ENCODE measurements at places on chromosomes 3 and 15.

- DNase-seq, result no peak
Measured at GRCh38 chr3:150180334-150180733, 209.6 kb upstream of the PFN2 start.

DNA sequence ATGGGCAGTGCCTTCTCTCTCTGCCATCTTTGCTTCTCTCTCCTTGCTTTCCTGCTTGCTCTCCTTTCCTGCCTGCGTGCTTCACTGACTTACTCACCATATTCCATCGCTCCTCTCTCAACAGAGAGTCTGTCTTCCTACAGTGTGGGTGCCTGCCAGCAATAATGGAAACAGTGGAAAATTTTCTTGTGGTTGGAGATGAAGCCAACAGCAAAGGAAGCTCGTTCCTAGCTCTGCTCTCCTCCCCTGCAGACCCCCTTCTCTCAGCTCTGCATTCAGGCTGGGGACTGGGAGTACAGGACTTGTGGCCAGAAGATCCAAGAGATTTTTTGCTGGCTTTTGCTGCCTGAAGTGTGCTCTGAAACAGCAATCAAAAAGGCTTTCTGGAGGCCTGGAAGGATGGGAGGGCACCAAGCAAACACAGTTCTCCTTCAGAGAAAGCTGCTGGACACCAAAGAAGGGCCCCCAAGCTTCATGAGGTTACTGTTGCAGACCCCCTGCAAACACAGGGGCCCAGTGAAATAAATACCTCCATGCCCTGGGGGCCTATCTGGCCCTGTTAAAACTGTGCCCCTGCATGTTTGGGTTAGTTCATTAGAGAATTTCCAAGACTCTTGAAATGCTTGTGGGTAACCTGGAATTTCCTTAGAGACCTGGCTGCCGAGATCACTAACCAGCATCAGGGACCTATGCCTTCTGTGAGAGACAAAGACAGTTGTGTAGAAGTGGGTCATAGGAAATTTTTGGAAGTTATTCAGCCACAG, 149.9 kb upstream of the RASGRP1 start:
- no peak for DNase-seq

DNA sequence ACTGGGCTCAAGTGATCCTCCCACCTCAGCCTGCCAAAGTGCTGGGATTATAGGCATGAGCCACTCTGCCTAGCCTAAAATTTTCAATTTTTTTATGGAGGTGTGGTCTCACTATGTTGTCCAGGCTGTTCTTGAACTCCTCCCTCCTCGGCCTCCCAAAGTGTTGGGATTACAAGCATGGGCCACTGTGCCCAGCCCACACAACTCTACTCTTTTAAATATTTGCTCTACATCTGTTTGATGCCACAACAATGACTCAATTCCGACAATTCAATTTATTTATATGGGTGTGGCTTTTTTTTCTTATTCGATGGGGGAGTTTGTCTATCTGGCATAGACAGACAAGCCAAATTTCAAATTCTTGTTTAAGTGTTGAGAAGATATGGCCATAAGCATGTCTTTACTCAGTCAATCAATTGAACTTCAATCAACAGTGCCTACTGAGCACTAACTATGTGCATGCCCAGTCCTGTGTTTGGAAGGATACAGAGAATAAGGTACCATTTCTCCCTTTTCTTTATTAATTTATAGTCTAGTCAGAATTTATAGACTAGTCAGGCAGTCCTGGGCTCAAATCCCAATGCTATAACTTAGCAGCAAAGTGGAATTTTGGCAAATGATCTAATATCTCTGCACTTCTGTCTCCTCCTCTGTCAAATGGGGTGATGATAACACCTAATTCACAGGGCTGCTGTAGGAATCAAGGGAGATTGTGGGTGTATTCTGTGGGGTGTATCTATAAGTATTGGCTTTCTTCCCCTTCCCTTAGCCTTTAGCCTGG, 54.6 kb upstream of the PIAS1 start:
- no peak for DNase-seq

GRCh38 chr3:159881828-159882309, 106.8 kb upstream of the IL12A start:
- no peak for DNase-seq

DNA sequence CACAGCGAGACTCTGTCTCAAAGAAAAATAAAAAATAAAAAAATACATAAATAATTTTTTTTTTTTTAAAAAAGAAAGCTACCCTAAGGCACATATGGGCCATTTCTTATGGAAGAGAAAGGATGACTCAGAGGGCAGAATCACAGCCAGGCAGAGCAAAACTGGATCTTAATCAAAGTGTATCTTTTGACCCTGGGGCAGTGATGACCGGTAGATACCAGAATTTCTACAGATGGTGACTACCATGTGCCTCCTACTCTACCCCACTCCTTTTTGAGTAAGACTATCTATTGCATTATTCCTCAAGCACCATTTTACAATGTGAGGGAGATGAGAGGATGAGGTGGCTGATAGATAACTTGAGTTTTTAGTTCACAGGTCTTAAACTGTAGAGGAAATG, 26.0 kb downstream of the TARS3 start:
- DNase-seq, result no peak

DNA sequence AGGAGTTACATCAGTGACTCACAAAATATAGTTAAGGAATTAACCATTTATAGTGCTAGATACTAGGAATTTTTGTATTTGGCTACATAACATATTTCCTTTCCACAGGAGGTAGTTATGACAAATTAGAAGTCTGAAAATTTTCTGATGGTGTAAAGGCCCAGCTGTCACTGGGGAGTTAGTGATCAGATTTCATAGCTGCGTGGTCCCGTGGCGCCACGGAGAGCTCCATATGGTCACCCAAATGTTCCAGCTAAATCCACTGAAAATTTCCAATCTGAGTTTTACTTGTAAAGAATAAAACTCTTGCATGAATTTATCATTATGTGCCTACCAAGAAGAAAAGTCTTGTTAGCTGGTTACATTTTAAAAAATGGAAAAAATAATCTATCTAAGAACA, 368.9 kb upstream of the PLSCR5 start:
- DNase-seq, result no peak

DNA sequence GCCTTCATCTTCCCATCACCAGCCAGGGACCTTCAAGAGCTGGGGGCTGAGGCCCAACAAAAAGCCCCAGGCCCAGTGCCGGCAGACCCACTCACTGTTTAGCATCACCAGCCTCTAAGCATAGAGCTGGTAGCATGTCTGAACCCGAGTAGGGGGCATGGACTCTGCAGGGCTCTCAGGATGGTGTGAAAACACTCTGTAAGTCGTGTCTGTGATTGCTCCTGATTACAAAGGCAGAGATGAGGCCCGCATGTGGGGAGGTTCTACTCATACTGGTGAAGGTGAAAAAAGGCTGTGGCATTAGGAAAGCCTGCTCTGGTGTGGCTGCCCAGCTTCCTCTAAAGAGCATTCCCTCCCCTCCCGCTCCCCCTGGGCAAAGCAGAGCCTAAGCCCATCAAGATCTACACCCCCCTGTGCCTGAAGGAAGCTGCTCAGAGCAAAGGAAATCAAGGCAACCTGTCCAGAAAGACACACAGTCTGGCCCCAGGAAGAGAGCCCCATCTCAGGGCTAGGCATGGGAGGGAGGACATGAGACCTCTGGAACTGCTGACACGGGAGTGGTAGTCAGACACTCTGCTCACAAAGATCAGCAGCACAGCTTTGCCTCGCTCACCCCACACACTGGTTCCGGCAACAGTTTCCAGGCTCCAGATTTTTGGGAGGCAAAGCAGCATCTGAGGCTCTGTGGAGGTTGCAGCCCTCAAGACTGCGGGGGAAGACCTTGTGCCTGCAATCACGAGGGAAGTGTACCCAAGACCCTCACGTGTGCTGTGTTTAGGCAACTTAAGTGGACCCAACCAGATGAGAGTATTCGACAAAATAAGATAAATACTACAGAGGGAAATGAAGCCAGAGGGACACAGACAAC, 36.7 kb downstream of the CCDC12 start:
- DNase-seq, result no peak

DNA sequence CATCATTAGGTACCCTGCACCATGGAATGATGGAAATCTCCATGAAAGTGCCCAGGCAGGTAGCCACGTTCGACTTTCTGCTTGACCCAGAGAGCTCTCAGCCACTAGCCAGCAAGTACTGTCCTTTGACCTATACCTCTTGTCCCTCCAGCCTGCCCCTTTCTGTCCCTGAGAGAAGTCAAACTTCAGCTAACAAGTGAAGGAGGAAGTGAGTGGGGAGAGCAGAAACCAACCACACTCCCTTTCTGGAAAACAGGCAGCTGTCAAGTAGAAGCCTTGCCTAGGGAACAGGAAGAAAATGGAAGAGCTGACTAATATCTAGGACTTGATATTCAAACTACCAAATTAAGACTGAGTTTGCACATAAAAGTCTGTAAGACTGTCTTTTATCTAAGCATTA, 30.3 kb upstream of the FSTL1 start:
- DNase-seq, result no peak

GRCh38 chr15:40931300-40932142, 2.4 kb downstream of the DLL4 start:
- DNase-seq, result no peak

DNA sequence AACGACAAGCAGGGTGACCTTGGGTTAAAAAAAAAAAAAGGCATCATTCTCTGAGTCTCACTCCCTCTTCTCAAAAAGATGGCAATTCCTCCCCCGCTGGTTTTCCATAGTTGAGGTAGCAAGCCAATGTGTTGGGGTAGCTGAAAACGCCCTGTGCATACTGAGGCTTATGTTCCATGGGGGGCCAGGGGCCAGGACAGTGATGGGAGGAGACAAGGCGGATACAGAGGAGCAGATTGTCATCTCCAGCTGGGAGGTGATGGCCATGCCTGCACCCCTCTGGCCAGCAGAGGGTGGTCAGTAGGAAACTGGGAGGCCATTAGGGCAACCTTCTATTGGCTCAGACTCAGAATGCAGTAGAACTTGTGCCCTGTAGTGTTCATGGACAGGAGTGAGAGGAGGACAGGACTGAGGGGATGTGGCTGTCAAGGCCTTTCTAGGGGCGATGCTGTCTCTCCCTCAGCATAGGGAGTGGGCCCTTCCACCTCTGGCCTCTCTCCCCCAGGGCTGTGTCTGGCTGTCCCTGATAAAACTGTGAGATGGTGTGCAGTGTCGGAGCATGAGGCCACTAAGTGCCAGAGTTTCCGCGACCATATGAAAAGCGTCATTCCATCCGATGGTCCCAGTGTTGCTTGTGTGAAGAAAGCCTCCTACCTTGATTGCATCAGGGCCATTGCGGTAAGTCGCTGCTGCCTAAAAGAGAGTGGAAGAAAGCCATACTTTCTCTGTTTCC, 1.9 kb downstream of the TF start:
- DNase-seq, result no peak

Measured in central memory CD4-positive, alpha-beta T cell (primary cell).